ENCODE measurements at places on chromosomes 5 and 9.

- no peak for DNase-seq
These were observed 613.7 kb upstream of the CDH18 start for GRCh38 chr5:20601678-20602100.

GRCh38 chr5:11483630-11484029 lies 420.6 kb downstream of the CTNND2 start:
- DNase-seq: no peak

GRCh38 chr9:113798062-113799030 lies 77.8 kb upstream of the ZNF618 start:
- no peak for DNase-seq

DNA sequence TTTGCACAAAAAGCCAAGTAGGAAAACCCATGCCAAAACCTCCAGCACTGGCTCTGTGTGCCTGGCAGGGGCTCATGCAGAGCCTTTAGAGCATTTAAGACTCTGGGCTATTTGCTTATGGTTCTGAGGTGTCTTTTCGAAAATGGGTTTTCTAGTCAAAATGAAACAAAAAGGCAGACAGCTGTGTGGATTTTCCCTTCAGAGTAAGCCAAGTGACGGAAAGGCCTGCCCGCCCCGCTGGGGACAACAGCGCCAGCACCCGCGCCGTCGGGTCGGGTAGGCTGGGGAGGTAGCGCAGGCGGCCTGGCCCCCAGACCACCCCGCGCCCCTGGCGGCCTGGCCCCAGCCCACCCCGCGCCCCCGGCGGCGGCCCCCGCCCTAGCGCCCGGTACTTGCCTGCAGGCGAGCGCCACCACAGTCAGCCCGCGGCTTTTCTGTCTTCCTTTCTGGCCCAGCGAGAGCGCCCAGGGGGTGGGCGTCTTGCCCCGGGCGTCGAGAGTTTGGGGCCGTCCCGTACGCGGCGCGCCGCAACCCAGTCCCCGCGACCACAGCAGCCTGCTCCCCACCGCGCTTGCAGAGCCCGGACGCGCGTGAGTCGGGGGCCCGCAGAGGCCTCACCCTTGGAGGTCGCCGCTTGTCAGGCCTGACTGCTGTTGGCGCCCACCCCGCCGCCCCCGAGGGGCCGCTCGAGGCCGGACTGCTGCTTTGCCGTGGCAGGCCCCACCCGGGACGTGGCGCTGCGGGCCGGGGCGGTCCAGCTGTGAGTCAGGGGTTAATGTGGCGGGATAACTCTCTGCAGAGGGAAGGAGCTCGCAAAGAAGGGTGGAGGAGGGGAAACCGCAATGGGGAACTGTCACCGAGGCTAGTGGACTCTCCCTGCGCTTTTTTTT lies at the start of gene TICAM2:
TICAM2 (minus strand) TSS at position 779 of the 890 bp plus-strand sequence. CDS start 21,223 bp downstream, outside the sequence.
- DNase-seq: peak; percentile 78

GRCh38 chr5:178520851-178521250 lies 69.3 kb downstream of the COL23A1 start:
- no peak for DNase-seq

- DNase-seq: no peak
These were observed 55.2 kb upstream of the OLFM1 start for GRCh38 chr9:135032041-135032835.

GRCh38 chr5:149420545-149421371 lies 41.7 kb upstream of the IL17B start:
- no peak for DNase-seq

- DNase-seq: peak; percentile 20
These were observed 41.3 kb downstream of the CFAP77 start for GRCh38 chr9:132451276-132451675.

- no peak for DNase-seq
These were observed 156.4 kb downstream of the GABBR2 start for GRCh38 chr9:98552331-98552730.

- DNase-seq: no peak
These were observed 116.1 kb upstream of the RASA1 start for GRCh38 chr5:87151547-87151946.

- no peak for DNase-seq
These were observed 275.9 kb downstream of the ACTL7B start for GRCh38 chr9:108579757-108580439.

DNA sequence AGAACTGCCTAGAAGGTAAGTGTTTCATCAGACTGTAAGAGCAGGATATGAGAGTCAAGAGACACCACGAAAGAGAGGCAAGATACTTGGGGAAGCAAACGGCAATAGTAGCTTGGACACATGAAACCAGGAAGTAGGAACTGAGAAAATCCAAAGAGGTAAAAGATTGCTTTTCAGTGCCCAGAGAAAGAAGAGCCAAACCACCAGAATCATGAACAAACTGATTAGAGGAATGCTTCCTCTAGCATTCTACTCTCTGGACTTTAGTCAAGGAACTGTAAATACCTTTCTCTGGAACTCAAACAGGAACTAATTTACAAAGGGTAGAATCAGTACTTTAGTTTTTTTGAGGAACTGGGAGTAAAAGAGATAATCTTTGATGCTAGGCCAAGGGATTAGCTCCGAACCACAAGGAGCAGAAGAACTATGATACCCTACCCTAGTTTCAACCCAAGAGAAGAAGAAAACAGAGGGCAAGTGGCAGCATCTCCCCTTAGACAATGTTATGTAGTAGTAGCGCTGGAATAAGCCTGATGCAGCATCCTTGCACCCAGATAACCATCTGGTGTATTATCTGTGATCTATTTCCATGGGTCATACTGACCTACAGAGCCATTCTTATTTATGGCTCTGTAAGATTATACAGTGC lies 41.3 kb downstream of the EFCAB9 start:
- DNase-seq: no peak
